H7 (cell line): ENCODE measurements at places on chromosomes 7 and 10.

DNA sequence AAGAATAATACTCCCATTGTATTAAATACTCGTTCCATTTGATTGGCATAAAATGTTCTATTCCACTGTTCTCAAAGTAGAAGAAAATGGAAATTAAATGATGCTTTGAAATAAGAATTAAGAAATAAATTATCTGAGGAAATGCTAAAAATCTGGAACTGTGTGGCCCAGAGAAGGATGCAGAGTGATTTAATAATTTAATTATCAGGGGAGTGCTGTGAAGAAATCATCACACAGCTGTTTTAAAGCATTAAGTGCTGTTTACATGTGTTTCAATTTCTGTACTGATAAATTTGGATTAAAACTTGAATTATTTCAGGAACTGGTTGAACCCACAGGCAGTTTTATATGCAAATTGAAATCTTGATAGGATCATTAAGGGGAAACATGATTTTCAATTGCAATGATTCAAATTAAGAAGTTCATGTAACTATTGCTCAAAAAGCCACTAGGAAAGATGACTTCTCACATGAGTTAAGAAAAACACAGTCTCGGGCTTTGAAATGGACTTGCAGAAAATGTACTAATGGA, 56.3 kb downstream of the COL28A1 start:
- no peak for DNase-seq

DNA sequence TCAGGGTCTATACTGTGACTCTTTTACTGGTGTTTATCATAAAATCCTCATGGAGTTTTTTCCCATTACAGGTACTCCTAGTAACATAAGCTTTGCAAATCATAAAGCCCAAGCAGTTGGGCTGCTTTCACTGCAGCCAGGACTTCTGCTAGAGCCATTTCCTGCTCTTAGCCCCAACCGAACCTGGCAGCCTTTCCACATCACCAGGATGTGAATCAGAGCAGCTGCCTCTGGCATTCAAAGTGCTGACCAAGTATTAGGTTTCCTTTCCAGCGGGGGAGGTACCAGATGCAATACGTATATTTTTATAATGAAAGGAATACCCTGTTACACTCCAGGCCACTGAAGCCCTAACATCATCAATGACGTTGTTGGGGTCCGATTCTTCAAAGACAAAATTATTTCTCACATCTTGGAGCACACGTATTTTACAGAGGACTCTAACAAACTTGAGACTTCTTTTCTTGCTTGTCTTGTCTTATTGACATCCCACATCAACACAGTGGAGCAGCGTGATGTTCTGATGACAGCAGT, 3.6 kb upstream of the HTR5A start:
- no peak for DNase-seq

GRCh38 chr10:78787125-78787524, 281.6 kb upstream of the ZMIZ1 start:
- no peak for DNase-seq

DNA sequence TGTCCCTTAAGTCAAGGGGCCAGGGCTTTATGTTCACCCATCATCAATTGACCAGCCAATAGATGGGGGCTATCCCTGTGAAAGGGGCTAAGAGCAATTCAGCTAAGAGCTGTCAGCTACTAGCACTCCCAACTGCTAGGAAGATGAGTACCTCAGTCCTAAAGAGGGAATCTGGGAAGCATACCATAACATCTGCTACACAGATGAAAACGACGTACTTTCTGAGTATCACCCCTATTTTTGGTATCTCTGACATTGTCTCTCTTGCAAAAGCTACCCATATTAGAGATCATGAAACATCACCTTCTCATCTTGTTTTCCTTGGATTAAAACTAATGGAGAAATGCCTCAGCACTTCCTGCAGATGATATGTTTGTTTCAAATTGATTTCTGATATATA, 7.5 kb upstream of the SMNDC1 start:
- DNase-seq: no peak

DNA sequence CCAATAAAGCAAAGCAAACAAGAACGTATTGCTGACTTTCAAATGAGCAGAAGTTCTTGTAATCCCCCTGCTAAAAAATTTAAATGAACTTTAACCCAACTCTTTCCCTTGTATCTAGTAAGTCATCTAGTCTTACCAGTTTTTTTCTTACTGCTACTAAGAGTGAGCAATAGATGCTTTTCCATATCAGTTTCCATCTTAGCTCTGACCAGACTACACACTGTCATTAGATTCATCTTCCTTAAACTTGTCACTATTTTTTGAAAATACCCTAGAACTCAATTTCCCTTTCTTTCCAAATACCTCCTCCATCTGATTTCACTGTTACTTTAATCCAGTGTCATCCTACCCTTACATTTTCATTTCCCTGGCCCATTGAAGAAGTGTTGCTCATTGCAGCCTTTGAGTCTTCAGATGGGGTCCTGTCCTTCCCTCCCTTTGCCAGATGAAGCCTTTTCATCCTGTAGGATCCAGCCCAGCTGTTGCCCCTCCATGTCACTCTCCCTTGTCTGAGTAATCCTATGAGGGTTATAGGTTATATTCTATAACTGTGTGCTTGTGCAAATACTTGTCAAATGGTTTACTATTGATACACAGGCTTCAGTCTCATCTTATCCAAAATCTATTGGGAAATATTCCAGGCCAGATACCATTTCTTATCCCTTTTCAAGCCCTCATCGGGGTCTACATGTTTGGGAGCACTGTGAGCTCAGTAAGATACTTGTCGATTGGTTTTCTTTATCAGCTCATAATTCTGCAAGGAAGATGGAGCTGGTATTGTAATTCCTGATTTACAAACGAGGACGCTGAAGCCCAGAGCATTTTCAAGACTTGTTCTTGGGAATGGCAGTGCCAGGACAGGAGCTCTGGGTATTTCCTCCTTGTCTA, 51.5 kb upstream of the ITGB1 start:
- no peak for DNase-seq

- no peak for DNase-seq
These were observed 1.2 kb upstream of the LSM8 start for GRCh38 chr7:118182593-118183427.

DNA sequence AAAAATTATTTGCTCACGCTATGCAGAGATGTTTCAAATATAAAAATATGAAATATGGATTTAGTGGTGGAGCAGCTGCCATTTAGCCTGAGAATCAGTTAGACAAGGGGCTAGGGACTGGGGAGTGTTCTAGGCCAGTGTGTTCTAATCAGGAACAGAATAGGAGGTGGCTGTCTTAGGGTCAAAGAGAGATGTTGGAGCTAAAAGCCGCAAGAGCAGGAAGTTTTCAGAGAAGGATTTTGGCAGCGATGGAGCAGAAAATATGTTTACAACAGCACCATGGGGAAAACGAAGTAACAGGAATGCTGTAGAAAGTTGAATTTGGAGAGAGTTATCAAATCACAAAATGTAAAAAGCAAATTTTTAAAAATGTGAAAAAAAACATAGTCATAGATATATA, 314.0 kb upstream of the SEMA3A start:
- no peak for DNase-seq

- DNase-seq: no peak
These were observed 6.8 kb downstream of the PTPN12 start for GRCh38 chr7:77543910-77544309.

- DNase-seq: peak; percentile 4
These were observed 504.3 kb downstream of the TFEC start for GRCh38 chr7:115526278-115526677.

DNA sequence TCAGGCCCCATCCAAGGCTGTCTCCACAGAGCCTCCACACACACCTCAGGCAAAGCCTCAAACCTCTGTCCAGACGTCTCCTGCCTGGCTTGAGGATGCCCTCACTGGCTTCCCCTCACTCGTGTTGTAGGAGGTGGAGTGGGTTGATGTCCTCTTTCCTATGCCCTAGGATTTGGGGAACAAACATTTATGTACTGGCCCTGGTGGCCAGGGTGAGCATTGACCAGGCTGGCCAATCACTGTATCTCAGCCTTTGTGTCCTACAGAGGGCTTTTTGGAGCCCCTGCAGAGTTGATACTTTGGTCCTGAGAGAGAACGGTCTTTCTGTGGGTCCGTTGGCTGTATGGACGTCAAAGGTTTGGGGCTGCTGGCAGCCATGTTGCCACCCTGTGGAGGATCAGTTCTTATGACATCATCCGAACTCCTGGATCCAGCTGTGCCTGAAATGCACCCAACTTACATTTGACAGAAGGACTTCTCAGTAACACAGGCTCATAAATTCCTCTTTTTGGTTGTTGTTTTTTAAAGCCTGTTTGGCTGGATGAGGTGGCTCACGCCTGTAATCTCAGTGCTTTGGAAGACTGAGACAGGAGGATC, 2.3 kb upstream of the GRID2IP start:
- peak; percentile 66 for DNase-seq

GRCh38 chr7:14305233-14305866, 315.9 kb upstream of the ETV1 start:
- no peak for DNase-seq

- no peak for DNase-seq
These were observed 32.9 kb downstream of the ABLIM1 start for GRCh38 chr10:114624951-114625780.

DNA sequence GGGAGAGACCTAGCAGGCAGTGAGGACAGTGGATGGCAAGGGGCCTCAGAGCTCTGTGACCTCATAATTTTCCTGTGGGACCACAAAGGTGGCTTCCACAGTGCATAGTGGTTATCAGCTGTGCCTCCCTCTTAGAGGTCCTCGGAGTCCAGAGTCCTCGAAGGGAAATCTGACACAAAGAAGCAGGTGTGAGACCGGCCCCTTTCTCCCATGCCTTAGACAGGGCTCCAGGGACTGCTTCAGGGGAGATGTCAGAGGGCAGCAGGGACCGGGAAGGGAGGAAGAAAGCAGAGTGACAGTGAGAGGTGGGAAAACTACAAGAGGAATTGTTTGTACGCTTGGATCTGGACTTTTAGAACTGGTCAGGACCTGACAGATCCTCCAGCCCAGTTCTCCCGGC, 66.3 kb downstream of the BAMBI start:
- no peak for DNase-seq

- DNase-seq: no peak
These were observed 150.2 kb downstream of the REEP3 start for GRCh38 chr10:63671317-63671937.

DNA sequence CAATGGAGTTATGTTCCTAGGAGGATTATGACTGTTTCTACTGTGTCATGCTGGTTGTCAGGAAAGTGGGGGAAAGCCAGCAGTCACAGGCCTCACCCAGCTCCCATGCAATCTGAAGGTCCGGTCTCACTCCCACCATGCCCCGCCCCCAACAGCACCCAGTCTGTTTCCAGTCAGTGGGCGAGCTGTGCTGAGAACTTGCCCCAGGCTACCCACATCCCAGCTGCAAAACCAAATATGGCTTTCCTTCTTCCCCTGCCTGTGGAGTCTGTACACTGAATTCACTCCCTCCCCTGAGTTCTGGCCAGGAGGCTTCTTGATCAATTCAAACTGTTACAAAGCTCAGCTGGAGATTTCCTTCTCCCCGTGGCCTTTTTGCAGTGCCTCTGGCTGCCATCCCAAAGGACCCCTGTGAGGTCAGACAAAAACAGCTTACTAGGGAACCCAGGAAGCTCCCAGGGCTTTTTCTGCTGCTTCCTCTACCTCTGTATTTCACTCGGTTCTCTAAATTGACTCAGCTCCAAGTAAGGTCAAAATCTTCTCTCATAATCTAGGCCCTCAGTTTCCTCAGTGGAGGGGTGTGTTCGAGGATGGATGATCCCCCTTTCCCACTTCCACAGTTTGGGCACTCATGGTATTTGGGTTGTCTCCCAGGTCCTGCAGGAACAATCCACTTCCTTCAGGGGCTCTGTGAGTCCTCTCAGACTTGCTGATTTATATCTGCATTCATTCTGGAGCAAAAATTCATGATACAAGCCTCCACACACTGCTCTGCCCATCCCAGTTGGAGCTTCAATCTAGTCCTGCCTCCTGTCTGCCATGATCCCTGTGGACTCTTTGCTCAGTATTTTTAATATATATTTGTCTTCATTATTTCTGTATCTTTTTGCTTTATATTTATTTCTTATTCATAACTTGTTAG, 205.5 kb downstream of the SEMA3D start:
- no peak for DNase-seq

- no peak for DNase-seq
These were observed 18.0 kb upstream of the STN1 start for GRCh38 chr10:103936022-103936421.

- DNase-seq: no peak
These were observed 162.3 kb downstream of the CAMK1D start for GRCh38 chr10:12511651-12512050.

- no peak for DNase-seq
These were observed 61.6 kb upstream of the CAMK1D start for GRCh38 chr10:12287772-12288171.

GRCh38 chr7:98548971-98549370, 68.1 kb upstream of the NPTX2 start:
- DNase-seq: no peak

DNA sequence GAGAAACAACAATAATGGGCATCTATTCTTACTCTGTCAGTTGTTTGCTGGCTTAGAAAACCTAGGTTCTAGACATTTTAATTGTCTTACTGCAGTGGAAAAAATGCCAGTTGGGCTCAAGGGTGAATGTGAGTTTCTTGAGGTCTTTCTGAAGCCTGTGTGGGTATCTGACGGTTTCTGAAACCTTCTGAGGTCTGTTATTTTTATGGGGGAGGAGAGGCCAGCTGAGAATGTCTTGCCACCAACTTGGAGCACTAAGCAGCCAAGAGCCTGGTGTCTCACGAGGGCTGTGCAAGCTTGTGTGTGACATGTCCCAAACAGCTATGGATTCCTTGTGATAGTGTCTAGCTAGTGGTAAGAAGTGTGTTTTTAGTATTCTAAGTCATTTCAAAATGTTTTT, 24.2 kb upstream of the DDC start:
- no peak for DNase-seq

GRCh38 chr7:24713850-24714675, 43.2 kb downstream of the GSDME start:
- DNase-seq: peak; percentile 17

DNA sequence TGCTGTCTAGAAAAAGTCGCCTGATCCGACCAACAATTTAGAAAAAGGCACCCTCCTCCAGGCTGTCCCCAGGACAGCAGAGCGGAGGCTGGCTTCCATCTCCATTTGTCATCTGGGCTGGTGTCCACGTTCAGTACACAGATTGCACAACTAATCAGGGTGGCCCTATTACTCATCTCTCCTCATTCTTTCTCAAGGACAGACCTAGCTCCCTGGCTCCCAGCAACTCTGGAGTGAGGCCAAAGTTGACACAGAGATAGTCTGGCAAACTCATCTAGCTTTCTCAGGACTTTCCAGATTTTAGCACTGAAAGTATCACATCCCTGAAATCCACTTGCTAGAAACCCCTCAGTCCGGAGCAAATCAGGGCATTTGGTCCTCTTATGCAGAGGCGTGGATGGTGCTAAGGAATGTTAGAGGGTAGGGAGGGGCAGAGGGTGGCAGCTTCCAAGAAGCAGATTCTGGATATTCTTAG, 75.1 kb downstream of the DNAH11 start:
- no peak for DNase-seq

GRCh38 chr10:125121003-125121402, 39.4 kb downstream of the CTBP2 start:
- no peak for DNase-seq

GRCh38 chr10:89494575-89494974, 40.8 kb downstream of the SLC16A12 start:
- DNase-seq: no peak
